ENCODE measurements at places on chromosomes 6 and 20.

DNA sequence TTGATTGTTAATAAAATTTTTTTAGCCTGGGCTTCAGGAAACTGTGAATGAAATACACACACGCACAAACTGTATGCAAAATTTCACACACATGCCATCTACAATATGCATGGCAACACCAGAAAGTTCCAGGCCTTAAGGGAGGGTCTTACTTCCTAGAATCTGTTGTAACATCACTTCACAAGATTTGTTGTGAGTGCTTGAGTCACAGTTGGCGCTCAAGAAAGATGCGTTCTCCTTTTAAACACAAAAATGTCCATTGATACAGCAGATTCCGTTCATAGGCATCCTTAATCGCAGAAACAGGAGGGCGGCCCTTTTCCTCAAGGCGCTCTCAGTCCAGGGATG, 485 bp upstream of the RTF2 start:
- no peak for DNase-seq

GRCh38 chr6:118122801-118123200, 215.7 kb downstream of the SLC35F1 start:
- no peak for DNase-seq

DNA sequence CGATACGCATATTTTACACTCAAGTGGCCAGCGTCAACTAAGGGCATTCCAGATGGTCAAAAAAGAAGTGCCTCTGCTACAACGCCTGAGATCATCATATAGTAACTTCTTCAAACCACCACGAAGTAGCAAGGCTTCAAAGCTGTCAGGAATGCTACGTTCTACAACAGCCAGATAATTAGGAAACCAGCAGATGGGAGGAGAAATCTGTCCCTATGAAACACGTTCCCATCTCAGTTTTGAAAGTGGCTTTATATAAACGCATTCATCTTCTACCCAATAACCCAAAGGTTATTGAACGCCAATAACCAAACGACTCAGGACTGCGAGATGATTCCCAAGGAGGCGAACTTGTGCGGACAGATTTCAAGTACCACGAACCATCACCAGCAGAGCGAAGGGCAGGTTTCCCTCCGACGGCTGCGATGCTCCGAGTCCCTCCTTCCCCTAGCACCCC, 1.2 kb downstream of the ABHD12 start:
- DNase-seq, result no peak

DNA sequence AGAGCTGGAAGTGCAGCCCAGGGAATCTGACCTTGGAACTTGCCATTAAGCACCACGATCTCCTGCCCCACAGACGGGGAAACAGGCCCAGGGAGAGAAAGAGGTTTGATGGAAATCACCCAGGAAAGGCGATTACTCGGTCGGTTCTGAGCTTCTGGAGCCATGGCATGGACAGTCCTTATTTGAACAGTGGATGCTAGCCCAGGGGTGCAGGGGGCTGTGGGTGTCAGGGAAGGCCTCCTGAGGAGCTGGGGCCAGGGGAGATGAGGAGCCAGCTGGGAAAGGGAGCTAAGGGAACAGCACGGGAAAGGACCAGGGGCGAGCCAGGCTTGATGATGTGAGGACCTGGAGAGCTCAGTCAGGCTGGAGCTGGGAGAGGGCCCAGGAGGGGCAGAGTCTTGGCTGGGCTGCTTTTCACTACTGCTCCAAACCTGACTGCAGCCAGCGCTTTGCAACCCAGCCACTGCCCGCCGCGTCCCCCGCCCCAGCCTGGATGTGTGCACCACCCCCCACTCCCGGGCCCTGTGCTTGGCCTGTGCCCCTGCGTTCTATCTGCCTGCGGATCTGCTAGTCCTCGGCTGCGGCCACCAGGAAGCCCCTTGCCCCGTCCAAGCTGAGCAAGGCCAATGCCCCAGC, 17.8 kb downstream of the SUN5 start:
- DNase-seq, result no peak

DNA sequence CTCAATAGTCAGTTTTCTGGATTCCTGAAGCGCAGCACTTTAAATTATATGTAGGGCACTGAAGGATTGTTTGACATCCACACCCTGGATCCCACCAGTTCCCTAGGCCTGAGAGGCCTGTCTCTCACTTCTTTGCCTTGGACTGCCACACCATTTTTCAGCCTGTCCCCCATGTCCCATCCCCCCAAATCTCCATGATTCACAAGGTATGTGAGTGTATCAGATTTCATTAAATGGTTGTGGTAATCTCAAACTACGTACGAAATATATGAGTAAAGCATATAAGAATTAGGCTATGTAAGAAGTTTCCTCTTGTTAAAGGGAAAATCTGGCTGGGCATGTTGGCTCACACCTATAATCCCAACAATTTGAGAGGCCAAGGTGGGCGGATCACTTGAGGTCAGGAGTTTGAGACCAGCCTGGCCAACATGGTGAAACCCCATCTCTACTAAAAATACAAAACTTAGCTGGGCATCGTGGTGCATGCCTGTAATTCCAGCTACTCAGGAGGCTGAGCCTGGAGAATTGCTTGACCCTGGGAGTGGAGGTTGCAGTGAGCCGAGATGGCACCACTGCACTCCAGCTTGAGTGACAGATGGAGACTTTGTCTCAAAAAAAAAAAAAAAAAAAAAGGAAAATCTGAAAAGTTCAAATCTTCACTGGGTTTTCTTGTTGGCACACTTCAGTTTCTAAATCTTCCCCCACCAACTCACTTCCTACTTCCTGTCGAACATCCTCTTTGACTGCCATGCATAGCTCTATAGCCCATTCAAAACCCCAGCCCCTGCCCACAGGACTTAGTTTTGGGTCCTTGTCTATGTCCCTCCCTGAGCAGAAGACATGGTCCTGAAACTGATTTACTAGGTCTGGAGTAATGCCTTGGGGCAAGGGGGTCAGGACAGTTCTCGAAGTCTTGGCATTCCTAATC, 97.3 kb upstream of the SHLD1 start:
- DNase-seq, result no peak
